ENCODE measurements at places on chromosomes 3 and 15. TPM values are rescaled to one million over a fixed set of nuclear protein-coding genes. Genes with fewer than 3 reads are reported as not detected.

- peak; percentile 54 for DNase-seq
Observed at GRCh38 chr3:193780810-193781478, 187.9 kb downstream of the OPA1 start.

- DNase-seq, result peak; percentile 62
Observed at GRCh38 chr3:52532517-52532837, 1.2 kb downstream of the NT5DC2 start.

DNA sequence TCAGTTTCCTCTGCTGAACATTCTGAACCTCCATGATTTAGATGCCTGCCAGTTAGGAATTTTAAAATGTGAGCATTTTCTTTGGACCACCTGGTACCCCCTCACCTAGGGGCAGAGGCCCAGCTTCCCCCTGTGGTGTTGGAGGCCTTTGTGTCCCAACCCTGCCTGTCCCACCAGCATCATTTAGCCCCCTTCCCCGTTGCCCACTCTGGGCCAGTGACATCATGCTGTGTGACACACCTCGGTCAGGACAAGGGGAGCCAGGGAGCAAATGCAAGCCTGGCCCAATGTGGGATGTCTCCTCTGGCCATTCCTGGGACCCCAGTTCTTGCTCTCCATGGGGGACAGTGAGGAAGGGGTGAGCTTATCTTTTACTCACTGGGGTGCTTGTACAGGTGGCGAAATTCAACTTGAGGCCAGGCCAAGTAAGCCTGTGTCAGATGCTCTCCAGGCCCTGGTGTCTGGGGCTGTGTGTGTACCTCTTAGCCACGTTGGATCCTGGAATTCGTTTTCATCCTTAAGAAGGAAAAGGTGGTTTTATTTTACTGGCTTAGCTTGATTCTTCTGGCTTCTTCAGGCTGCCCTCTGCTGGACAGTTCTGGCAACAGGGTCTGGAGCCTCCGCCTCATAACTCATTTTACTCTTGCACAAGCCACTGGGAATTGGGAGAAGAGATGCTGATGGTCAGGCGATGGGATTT, 49.7 kb upstream of the MYZAP start:
- DNase-seq, result peak; percentile 75

GRCh38 chr15:37638116-37638515, 296.3 kb upstream of the TMCO5A start:
- DNase-seq, result no peak

GRCh38 chr3:65945953-65946352, 92.8 kb downstream of the MAGI1 start:
- no peak for DNase-seq

The GNAT1 gene
- total RNA-seq, result not detected

Measured in IMR-90 (cell line).